Right lung (tissue), 10 donors: ENCODE measurements at places on chromosomes 16 and 17.
A peak's percentile ranks its signal among the peaks of the same experiment; 100 is the strongest.

GRCh38 chr17:78766225-78766624 is 15.8 kb downstream of the CYTH1 start:
- DNase-seq, result no peak

DNA sequence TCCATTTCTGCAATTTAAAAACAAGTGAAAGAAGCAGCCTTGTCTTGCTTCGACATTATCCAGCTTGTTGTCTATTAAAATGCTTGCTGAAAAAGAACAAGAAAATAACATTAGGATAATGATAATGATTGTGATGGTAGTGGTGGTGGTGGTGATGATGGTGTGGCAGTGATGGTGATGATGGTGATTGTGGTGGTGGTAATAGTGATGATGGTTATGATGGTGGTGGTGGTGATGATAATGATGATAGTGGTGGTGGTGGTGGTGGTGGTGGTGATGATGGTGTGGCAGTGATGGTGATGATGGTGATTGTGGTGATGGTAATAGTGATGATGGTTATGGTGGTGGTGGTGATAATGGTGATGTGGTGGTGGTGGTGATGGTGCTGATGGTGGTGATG is 41.5 kb downstream of the C17orf67 start:
- no peak for DNase-seq

- no peak for DNase-seq
Observed at GRCh38 chr17:14228903-14229302, 7.8 kb downstream of the CDRT15 start.

GRCh38 chr17:80263253-80264204 is 2.9 kb downstream of the RNF213 start:
- DNase-seq, result peak; percentile 91

DNA sequence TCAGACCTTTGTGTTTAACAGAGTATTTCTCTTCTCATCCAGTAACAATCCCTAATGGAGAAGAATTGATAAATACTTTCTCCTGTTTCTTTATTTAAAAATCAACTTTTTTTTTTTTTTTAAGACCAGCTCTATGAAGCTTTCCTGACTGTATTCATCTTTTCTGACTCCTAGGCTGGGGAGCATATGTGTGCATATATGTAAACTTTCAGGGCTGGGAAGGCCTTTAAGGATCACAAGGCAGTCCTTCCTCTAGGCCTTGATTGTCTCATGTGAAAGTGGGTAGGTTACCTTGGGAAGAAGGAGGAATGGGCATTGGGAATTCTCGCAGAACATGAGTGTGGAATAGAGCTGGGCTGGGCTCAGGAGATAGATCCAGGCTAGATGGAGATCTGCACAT is 292.9 kb upstream of the SALL1 start:
- DNase-seq, result no peak

- DNase-seq, result no peak
Observed at GRCh38 chr17:83124871-83125514, 45.6 kb downstream of the METRNL start.

- DNase-seq, result peak; percentile 23
Observed at GRCh38 chr17:30021708-30022317, 80.4 kb downstream of the EFCAB5 start.

- no peak for DNase-seq
Observed at GRCh38 chr16:59887856-59888255, 1153.7 kb upstream of the GOT2 start.

DNA sequence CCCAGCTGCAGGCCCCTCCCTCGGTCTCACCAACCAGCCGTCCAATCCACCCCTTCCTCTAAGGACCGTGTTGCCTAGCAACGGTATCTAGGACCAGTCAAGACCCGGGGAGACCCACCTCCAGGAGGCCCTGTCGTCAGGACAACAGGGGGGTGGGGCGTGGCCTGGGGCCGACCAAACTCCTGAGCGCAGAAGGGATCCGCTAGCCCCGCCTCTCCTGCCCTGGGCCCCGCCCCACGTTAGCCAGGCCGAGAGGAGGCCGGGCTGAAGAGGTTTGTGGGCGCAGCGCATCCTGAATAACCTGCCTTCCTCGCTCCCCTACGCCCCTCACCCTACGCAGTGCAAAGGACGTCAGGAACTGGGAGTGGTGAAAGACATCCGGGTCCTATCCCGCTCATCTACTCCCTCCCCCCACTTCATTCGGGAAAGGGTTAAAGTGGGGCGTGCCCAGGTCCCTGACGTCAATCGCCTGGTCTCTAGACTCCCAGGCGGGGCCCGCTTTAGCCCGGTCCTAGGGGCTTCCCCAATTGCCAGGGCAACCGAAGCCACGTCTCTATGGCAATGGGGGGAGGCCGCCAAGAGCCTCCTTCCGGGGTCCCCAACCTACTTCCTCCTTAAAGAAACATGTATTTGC is 14.7 kb downstream of the DLG4 start:
- DNase-seq, result peak; percentile 86

DNA sequence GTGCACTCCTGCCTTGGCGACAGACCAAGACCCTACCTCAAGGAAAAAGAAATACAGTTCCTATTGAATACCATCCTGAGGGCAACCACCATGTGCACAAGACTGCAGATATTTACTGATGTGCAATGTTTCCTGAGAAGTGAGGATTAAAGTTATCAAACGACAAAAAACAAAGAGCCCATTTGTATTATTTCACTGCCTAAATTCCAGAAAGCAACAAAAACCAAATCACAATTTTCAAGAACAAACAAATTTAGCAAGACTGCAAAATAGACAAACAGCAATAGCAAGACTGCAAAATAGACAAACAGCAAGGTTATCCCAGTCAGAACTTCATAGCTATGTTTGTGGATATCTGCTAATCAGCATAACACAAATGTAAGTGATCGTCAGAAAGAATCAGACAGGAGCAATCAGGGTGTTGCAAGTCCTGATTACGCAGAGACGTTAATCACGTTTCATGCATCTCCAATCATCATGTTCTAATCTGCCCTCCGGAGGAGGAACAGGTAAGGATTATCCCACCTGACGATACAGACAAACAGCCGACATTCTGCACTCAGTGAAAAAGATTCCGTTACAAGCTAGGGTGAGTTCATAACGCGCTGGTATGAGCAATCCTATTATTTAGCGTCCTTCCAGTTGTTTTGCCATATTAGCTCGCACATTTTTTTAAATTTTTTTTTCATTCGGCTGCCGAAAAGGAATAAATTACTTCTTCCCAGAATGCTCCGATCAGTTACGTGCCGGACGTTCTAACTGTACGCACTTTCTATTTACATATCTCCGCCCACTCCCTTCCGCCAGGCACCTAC is 2.9 kb downstream of the TMEM107 start:
- peak; percentile 94 for DNase-seq

GRCh38 chr16:57472665-57473060 is 10.2 kb downstream of the POLR2C start:
- DNase-seq, result no peak

DNA sequence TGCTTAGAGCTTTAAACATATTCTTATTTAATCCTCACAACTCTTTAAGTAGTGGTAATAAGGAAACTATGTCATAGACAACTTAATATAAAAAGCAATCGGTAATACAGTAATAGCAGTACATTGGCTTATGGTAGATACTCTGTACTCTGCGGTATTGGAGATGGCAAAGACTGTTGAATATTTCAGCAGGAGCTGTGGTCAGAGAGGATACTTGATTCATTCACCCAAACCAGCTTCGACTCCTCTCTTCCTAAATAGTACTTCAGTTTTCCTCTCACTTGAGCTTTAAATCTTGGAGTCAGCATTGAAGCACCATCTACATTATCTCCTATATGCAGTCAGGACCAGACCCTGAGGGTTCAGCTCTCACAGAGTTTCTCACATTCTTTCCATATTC is 169.3 kb downstream of the CYB561 start:
- no peak for DNase-seq

GRCh38 chr17:51739245-51739886 is 419.1 kb downstream of the CA10 start:
- DNase-seq, result no peak

DNA sequence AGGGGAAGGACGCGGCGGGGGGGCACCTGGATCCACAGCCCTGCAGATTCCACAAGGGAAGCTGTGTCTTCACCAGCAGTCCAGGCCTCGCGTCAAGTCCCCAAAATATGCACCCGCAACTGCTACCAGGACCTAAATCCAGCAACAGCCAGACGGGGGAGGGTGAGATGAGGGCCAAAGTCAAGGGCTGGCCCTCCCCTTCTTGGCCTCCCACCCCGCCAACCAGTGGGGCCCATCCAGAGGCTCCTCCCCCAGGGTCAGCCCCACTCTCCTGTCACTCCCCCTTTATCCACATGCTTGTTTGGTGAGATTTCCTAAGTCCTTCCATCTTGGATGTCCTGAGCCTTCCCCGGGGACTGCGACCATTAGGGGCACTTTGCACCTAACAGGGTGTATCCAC is 138.7 kb downstream of the ENGASE start:
- DNase-seq, result no peak

DNA sequence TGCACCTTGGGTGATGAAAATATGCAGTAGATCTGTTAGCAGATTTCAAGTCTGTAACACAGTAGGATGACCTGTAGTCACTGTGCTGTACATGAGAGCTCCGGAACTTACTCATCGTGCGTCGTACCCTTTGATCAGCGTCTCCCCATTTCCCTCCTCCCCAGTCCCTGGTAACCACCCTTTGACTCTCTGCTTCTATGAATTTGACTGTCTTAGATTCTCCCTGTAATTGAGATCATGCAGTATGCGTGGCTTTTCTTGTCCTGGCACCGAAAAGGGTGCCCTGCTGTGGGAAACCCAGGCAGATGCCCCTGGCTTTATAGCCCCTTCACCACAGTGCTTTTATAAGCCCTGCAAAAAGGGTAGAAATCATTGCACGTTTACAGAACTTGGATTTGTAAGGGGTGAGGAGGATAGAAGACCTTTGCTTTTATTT is 20.5 kb downstream of the CLEC16A start:
- no peak for DNase-seq

- no peak for DNase-seq
Observed at GRCh38 chr16:54397190-54397835, 110.7 kb upstream of the IRX3 start.

GRCh38 chr16:10009684-10010083 is 172.5 kb downstream of the GRIN2A start:
- no peak for DNase-seq

DNA sequence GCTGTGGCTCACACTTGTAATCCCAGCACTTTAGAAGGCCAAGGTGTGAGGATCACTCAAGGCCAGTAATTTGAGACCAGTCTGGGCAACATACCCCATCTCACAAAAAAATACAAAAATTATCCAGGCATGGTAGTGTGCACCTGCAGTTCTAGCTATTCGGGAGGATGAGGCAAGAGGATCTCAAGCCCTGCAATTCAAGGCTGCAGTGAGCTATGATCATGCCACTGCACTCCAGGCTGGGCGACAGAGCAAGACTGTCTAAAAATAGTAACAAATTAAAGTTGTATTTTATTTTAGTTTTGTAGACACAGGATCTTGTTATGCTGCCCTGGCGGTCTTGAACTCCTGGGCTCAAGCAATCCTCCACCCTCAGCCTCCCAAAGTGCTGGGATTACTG is 18.2 kb downstream of the USP31 start:
- DNase-seq, result no peak
